Hematopoietic multipotent progenitor cell (in vitro differentiated cells): ENCODE measurements at places on chromosomes 11 and 22. TPM values are rescaled to one million over a fixed set of nuclear protein-coding genes. Genes with fewer than 3 reads are reported as not detected.

DNA sequence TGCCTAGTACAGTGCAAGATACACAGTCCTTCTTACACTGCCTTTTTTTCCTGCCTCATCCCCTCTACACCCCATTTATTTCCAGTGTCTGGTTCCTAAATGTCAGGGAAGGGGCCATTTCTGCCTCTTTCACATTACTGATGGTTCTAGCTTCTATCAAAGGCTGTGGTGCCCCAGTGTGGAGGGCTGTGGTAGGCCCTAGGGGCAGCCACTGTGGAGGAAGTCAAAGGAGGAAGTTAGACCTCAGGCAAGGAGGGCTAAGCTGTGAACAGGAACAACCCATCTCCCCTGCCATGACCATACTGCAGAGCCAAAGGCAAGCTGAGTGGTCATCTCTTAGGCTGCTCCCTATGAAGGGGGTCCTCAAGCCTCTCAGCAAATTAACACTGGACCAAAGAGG is 81.9 kb upstream of the CRTAM start:
- peak; percentile 80 for DNase-seq

DNA sequence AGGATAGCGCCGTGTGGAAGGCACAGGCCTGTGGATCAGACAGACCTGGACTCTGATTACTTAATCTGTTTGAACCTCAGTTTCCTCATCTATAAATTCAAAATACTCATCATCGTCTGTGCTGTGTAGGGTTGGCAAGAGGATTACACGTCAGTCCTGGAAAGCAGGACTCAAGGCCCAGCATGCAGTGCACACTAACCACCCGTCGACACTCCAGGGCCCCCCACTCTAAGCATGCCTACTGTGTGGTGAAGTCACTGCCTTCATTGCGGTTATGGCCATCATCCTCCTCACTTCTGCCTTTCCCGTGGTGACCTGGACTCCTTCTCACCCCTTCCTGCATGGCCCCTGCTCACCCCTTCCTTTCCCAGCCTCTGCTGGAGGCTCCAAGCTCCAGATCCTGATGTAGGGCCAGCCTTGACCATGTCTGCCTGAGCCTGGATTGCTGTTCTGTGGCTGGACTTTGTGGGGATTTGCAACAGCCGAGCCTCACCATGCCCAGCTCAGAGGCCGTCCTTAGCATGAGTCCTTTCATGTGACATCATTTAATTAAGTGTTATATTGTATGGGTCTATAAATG is 1158.0 kb downstream of the TBC1D22A start:
- DNase-seq, result no peak

The ATL3 gene
- total RNA-seq, result 35.3 TPM

DNA sequence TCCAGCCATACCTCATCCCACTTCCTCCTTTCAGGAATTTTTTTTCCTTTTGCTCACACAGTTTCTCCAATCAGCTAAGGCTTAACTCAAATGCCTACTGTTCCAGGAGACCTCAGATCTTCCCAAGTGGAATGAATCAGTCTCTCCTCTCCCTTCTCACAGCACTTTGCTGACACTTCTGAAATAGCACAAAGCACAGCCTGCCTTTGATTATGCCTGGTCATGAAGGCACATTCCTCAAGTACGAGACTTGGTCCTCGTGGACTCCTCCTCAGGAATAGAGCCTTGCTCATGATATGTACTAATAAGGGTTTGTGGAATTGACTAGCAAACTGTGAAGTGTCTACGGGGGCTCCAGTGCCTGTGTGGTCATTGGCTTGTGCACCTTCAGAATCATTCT is 176.7 kb upstream of the TENM4 start:
- no peak for DNase-seq

- no peak for DNase-seq
These were observed 134.3 kb downstream of the ELP4 start for GRCh38 chr11:31643857-31644256.

The SLC15A3 gene
- 1.6 TPM for total RNA-seq

The CARD16 gene
- 5.9 TPM for total RNA-seq
